ENCODE measurements at places on chromosomes 5 and 9.

DNA sequence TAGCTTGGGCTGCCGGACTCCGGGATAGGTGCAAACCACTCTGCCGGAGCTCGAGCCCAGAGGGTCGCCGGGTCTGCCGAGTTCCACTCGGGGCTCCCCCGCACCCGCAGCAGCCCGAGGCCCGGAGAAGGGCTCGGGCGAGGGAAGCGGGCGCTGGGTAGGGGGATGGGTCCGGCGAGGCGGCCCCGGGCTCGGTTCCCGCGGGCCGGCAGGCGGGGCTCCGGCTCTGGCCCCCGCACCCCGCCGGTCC is 507 bp downstream of the RICTOR start:
- no peak for DNase-seq

DNA sequence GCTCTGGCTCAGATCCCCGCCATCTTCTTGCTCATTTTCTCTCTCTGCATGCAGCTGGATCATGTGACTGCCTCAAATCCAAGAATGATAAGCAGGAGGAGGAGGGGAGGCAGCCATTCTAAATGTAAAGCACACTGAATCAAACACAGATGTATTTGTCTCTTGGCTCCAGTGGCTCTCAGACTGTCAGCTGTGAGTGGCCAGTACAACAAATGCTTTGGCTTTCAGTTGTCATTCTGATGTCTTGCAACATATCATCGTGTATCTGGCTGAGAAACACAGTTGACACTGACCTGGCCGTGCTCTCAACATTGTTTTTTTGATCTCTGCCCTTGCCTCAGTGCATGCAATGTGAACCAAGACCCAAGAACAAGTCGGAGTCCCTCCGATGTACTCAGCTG is 233.1 kb downstream of the ADAMTSL1 start:
- DNase-seq = no peak

DNA sequence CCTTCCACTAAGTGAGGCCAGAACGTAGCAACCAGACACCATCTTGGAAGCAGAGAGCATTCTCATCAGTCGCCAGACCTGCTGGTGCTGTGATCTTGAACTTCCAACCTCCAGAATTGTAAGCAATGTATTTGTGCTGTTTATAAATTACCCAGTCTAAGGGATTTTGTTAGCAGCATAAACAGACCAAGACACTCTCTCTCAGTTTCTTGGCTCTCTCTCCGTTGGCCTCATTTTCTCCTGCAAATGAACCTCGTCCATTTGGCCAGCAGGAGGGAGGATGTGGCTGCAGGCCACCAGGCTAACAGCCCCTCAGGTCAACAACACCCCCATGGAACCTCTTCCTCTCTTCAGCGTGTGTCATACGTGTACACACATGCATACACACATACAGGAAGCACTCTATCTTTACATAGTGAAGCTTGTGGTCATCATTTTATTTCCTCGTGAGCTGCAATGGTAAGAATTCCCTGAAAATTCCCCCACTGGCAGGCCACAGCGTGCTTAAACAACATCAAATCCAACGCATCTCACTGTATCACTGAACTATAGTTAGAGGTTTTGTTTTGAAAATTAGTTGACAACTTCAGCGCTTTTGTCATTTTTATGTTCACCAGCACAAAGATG is 62.8 kb upstream of the PPP1R26 start:
- no peak for DNase-seq

GRCh38 chr9:23821375-23822181 is 4.5 kb downstream of the ELAVL2 start:
- DNase-seq = no peak

DNA sequence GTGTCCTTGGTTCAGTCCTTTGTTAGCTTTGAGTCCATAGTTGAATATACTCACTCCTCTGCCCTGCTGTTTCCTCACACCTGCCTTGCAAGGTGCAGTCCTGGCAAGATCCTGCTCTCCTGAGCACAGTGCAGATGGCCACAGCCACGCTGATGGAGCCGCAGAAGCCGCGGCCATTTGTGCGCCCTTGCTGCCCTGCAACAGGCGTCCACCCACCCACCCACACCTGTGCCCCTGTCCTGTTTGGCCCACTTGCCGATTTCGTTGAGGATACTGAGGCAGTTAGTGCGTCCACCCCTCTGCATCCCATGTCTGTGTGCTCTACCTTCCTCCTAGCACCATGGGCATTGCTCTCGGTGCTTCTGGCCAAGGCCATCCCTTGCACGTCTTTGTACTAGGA is 51.1 kb upstream of the LRRTM2 start:
- no peak for DNase-seq

DNA sequence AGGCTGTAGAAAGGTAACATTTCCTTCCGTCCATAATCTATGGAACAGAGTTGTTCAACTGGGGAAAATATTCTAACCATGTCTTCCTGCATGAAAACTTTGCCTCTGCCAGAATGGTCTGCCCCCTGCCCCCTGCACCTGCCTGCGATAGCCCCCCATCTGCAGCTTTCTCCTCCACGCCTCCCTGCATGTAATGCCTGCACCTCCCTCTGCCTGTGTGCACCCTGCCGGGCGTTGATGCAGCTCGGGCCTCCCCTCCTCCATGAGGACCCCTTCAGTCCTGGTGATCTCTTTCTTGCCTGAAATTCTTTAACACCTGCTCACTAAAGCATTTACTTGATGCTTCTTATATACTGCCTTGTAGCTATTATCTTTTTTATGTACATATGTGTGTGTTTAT is 266.2 kb downstream of the ARHGEF28 start:
- no peak for DNase-seq

GRCh38 chr5:172594867-172595466 is 46.1 kb upstream of the NEURL1B start:
- no peak for DNase-seq

DNA sequence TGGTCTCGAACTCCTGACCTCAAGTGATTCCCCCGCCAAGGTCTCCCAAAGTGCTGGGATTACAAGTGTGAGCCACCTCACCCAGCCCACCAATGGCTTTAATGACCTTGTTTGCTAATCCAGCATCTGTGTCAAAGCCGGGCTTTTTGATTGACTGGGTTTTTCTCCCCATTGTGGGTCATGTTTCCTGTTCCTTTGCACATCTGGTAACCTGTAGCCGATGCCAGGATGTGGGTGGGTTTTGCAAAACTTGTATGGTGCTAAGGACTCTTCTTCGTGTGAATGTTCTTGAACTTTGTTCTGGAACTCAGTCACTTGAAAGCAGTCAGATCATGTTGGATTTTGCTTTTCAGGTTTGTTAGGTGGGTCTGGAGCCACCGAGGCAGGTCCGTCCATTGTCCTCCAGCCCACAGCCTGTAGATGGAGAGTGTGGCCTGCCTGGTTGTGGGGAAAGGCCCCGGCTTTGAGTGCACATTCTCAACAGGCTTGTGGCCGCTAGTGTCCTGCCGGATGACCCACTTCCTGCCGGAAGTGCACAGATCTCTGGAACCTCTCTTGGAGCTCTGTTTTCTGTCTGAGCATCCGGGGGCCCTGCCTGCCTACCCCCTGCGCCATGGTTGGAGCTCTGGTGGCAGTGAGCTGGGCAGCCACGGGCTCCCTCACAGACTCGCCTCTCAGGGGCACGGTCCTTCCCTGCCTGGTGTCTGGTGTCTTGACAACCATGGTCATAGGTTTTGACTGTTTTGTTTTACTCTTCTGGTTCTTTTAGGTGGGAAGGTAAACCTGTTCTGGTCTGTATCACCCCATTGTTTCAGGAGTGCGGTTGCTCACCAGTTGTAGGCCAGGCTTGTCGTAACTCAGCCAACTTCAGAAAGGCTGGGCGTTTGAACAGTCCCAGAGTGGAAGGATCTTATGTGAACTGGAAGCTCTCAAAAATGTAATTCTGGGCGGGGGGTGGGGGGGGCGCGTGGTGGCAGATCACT is 69.6 kb upstream of the CACNA1B start:
- DNase-seq = no peak

- DNase-seq = no peak
Measured at GRCh38 chr5:109640976-109641375, 48.8 kb upstream of the MAN2A1 start.

DNA sequence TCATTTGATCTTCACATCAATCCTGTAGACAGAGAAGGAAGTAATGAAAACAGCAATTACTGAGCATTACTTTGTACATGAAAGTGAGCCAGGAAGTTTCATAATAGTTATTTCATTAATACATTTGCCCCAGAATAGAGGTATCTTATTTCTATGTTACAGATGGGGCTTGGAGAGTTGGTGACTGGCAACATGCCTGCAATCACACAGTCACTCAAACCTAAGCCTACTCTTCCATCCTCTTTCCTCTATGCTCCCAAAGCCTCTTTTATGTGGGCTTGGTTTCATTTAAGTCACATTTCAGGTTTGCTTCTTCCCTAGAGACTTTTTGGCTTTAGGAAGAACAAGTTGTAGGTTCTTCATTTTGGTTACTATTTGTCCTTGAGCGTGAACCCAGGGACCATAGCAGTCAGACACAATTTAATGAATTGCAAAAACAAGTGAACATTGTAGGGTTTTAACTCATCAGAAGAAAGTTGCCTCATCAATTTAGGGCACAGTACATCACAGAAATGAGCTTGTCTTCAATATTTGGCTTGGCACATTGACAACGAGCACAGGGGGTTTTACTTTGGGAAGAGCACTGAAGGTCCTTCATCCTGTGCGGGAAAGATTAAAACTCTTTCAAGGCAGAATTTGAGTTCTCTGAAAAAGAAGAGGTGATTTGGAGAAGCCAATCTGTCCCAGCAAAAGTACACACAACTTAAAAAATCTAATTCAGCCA is 381.1 kb downstream of the TMEM38B start:
- no peak for DNase-seq

GRCh38 chr5:171629221-171629620 is 156.4 kb upstream of the SMIM23 start:
- no peak for DNase-seq

DNA sequence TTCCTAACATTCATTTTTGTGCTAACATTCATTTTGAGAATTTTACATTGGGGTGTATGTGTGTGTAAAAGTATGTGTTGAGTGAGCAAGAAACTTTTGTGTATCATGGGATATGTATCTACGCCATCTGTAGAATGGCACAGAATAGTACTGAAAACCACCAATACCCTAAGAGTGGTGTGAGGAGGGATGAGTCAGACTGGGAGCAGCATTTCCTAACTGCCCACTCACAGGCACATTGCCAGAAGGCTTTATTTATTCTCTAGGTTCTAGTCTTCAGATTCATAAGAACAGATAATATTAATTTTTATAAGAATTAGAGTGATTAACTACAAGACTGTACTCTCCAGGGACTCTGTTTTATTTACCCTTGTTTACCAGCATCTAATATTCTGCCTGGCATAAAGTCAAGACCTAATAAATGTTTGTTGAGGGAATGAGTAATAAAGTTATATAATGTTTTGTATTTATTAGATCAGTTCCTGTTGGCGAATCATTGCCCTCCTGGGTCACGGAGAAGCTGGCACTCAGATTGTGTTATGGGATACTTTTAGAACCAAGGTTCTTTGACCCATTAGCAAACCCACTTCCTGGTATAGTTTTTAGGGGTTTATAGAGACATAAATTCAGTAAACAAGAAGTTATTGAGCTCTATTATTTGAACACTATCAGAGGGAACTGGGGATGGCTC is 159.1 kb upstream of the PPP2R2B start:
- no peak for DNase-seq

GRCh38 chr9:6632516-6633183 is 12.9 kb downstream of the GLDC start:
- no peak for DNase-seq

DNA sequence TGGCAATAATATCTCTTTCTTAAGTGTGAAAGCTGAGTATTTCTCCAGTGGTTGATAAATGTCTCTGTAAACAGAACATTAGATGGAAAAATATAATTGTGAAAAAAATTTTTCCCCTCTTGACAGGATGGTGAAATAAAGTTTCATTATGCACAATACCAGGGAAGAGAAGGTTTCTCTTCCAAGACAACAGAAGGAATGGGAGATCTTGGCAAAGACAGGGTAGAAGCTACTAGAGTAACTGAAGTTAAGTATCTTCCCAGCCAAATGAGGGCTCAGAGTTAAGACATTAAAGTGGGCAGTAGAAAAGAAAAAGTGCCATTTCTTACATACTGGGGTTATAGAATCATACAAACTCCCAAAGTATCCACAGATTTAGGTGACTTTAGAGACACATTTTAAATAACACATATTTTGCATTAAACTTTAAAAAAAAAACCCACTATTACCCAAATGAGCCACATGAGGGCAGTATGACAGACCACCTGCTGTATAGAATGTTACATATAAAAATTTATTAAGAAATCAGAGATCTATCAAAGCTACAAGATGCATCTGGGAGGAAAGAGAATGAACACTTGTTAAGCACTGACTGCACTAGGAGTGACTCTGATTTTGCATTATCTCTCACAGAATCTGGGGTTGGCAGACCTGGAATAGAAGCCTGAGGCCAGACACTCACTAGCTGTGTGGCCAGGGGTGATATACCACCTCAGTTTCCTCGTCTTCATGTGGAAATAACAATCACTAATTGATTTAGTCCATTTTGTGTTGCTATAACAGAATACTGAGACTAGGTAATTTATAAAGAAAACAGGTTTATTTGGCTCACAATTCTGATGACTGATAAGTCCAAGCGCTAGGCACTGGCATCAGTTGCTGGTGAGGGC is 98.5 kb downstream of the ARSB start:
- DNase-seq = no peak

DNA sequence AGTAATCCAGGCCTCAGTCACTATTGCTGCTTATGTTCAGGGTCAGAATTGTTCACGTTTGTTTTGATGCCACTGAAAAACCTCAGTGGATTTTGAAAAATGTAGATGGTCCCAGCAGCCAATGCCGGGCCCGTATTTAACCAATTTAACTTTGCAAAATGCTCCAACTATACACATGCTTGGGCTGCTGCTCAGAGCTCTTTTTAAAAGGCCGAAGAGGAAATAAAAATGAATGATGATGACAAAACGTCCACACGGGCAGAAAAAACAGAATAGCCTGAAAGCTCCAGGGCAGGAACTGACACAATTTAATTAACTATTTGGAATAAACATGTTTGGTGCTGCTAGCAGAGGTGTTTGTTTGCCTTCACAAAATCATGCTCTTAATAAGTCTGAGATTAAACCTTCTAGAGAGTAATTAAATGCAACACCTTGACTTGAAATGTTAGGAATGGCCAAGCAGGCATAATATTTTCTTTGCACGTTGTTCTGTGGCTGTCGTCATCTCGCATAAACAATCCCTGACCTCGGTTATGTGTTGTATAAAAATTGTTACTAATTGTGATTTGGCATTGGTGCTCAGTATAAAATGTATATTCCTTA is 152.7 kb downstream of the SLIT3 start:
- no peak for DNase-seq

GRCh38 chr9:34665067-34665380 is 2.6 kb upstream of the CCL27 start:
- no peak for DNase-seq

- DNase-seq = no peak
Measured at GRCh38 chr5:83556190-83556589, 84.6 kb downstream of the VCAN start.

- no peak for DNase-seq
Measured at GRCh38 chr9:108579757-108580439, 275.9 kb downstream of the ACTL7B start.

GRCh38 chr9:127035948-127036347 is 86.5 kb downstream of the ANGPTL2 start:
- no peak for DNase-seq

- no peak for DNase-seq
Measured at GRCh38 chr5:95285409-95285755, 488 bp upstream of the MCTP1 start.

Data from activated naive CD4-positive, alpha-beta T cell (primary cell).